ENCODE measurements at places on chromosomes 4 and X.

DNA sequence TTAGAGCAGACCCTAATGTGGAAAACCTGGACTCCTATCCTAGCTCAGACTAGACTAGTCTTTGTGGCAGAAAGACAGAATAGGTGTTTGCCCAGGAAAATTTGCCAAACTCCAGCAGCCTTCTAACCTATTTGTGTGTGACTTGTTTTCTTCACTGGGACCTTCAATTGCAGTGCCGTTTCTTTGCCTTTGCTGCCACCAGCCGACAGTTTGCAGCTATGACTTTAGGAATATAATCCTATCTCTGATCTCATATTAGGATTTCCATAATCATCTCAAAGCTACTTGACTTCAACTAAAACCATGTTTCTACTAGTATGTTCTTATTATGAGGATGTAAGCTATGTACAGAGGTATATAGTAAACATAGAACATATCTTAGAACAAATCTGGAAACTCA is 60.2 kb upstream of the PGAM4 start:
- no peak for DNase-seq

- DNase-seq = no peak
These were observed 35.4 kb upstream of the ENPP6 start for GRCh38 chr4:184253072-184253420.

DNA sequence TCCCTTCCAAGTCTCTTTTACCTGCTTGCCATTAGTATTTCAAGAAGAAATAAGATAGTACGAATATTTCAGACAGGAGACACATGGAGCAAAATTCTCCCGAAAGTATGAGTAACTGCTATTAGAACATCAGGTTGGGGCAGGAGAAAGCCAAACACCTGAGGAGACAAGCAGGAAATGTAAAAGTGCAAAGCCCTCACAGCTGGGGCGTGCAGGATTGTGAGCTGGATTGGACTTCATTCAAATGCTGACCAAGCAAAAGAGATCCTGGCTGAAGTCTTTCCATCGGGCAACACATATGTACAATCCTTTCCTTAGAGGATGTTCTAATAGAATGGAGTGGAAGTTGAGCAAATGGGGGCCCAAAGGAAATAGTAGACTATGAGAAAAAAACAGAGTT is 76.8 kb downstream of the DTHD1 start:
- DNase-seq = no peak

GRCh38 chr4:150173982-150174398 is 95.7 kb downstream of the DCLK2 start:
- no peak for DNase-seq

- no peak for DNase-seq
These were observed 52.0 kb downstream of the DTHD1 start for GRCh38 chr4:36333303-36333877.

DNA sequence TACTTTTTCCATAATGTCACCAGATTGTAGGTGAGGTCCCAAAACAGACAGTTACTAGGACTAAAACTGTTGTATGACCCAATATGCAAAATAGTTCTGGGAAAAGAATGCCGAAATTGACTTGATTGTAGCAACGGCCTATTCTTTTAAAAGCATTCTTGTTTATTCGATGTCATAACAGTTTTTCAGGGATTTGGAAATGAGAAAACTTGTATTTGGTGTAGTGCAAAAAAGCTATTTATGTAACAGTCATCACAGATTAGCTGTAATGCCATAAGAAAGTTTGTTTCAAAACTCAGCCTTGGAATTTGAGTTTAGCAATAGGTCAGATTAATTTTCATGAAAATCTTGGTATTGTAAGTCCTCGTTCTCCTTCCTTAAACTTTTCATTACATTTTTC is 69.2 kb upstream of the DIAPH2 start:
- no peak for DNase-seq

DNA sequence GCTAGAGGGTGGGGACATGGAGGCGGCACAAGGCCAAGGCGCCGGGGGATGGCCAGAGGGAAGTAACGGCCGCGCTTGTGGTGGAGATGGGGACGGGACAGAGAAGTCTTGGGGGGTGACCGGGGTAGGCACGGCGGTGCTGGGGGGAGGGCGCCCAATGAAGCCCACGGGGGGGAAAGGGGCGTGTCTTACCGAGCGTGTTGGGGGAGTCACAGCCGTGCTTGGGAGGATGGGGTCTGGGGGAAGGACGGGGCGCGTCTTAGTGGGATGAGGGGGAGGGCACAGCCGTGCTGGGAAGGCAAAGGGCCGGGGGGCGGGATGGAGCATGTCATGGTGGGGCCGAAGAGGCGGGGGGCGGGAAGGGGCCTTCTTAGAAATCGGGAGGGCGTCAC is 952 bp downstream of the ARSD start:
- DNase-seq = peak; percentile 18

DNA sequence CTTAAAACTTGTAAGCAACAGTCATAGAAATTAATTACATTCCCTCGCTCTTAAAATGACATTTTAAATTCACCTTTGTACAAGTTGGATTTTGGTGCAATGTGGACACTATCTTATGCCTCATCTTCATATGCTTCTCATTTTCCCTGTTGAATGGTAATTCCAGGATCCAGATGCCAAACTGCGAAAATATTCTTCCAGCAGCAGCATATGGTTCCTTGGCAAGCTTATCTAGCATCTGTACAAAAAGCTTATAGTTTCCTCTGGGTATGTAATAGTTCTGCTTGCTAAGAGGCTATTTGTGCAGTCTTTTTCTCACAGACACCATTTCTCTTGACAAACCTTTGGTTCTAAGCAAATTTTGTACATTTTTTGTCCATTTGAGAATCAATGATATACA is 2079.7 kb upstream of the AGA start:
- DNase-seq = no peak

DNA sequence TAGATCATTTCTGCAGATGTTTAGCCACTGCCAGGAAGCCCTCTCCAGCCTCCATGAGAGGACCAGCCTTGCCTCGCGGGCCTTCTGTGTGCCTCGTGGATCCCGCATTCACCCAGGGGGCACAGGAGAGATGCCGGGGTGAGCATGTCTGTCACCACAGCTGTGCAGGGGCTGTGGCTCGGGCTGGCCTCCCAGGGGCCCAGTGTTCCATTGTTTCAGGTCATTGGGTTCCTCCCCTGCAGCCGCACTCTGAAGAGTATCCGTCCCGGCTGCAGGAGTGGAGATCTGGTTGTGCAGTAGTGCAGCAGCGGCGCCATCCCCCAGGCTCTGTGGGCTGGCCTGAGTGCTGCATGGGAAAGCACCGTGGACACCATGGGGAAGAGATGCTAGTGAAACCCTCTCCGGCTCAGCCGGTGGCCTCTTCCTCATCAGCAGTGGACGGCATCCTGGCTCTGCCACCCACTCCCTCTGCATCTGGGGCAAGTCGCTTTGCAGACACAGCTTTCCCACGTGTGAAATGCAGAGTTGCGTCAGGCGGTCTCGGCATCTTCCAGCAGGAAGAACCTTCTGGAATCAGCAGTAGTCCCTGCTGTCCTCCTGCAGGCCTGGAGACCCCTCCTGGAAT is 29.1 kb downstream of the TBC1D14 start:
- DNase-seq = no peak

DNA sequence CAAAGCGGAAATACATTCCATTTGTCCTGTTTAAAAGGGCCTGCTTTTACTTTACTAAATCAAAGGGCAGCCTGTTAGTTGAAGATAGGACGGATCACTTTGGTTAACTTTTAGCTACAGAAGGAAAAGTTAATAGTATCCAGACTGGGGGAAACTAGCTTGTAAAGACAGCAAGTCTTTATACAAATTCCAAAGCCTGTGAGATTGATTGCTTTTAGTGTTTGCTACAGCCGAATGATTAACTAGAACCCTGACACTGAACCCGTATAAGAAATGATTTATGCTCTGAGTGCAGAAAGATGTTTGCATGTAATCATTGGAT is 93.4 kb downstream of the FRAS1 start:
- no peak for DNase-seq

DNA sequence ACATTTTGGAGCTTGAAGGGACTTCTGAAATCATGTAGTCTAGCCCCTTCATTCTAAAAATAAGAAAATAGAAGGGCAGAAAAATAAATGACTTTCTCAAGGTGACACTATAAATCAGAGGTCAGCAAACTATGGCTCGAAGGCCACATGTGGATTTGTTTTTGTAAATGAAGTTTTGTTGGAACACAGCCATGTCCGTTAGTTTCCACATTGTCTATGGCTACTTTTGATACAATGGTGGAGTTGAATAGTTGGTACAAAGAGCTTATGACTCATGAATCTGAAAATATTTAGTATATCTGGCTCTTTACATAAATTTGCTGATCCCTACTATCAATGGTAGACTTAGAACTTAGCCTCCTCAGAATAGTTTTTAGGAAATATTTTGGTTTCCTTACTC is 302.4 kb upstream of the PRPS2 start:
- no peak for DNase-seq

GRCh38 chr4:184282251-184282713 is 64.6 kb upstream of the ENPP6 start:
- no peak for DNase-seq

DNA sequence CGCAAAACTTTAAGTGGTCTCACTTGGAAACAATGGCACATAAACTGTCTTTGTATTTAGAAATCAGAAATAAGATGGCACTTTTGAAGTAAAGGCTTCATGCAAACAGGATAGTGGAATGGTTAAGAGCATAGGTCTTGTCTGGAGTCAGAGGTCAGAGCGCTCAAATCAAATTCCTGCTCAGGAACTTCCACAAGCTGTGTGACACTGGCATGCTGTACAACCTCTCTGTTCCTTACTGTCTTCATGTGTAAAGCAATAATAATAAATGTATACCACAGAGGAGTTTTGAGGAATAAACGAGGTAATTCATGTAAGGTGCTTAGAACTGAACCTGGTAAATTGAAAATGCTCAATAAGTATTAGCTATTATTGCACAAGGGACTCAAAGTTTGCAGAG is 43.4 kb upstream of the ACSL4 start:
- no peak for DNase-seq

DNA sequence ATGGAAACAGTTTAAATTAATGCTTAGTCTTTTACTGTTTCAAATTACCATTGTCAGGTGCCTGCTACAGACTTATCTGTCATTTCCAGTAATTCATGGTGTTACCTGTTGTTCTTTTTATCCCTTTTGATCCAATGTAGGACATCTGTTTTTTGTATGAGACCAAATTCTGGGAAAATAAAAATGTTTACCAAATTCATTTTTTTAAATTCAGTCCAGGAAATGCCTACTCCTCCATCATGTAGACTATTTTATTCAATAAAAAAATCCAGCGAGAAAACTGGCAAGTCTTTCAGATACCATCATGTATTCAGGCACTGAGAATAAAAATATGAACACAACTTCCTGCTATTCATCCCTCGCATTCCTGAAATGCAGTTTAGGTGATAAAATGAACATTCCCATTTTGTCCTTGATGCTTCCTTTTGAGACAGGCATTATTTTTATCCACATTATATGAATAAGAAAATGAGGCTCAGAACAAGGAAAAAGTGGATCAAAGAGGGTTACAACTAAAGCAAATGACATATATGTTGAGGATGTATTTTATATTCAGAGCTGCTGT is 584.2 kb downstream of the SPRY1 start:
- no peak for DNase-seq

DNA sequence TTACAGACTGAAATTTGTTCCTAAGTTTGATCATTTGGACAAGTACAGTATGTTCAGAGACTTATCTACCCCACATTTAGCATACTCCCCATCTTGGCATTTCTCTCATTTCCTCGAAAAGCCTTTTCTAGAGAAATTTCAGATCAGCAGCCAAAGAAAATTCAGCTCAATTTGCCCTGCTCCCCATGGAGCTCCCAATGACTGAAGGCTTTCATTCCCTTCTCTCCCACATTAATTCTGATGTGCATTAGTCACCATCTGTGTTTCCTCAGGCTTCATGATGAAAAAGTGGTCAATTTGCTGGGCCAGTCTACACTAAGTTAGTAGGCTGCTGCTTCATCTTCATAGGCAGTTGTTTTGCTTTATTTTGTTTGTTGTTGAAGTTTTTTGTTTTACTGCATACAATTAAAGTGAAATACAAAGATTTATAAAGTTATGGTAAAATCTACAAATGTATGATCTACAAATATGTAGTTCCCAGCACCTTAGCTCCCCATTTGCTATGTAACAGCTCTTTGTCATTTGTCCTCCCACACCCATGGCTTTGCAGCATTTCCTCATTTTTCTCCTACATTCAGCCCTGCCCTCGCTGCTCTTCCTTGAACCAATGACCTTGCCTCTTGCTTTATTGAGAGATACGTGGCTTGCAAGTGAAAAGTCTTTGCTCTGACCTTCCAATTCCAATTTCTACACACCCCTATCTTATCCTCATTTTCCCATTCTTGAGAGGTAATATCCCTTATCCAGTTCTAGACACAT is 193.9 kb downstream of the ANAPC10 start:
- no peak for DNase-seq

DNA sequence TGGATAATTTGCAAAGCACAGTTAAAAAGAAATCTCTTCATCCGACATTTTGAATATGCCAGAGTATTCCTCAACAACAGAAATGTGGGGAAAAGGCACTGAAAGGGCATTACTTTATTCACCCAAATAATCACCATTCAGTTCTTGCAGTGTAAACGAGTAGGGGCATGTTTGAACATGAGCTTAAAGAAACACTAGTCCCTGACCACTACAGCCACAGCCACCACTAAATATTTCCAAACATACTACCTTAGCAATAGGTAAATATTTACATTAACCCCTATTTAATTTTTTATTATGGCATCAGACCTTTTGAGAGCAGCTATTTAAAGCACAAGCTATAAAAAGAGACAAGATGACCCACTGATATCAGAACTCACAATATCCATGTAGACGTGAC is 27.6 kb downstream of the MCF2 start:
- no peak for DNase-seq

- no peak for DNase-seq
These were observed 386.6 kb upstream of the FGF16 start for GRCh38 chrX:77060572-77060971.

DNA sequence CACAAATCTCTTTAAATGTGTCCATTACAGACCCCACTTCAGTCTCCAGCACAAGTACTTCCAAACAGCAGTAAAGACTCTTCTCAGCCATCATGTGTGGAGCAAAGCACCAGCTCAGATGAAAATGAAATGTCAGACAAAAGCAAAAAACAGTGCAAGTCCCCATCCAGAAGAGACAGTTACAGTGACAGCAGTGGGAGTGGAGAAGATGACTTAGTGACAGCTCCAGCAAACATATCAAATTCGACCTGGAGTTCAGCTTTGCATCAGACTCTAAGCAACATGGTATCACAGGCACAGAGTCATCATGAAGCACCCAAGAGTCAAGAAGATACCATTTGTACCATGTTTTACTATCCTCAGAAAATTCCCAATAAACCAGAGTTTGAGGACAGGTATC is 78.0 kb downstream of the SLC10A6 start:
- DNase-seq = no peak

- no peak for DNase-seq
These were observed 1.1 kb upstream of the CCNQ start for GRCh38 chrX:153600032-153600373.

GRCh38 chr4:3335385-3335784 is 42.6 kb downstream of the RGS12 start:
- no peak for DNase-seq

- no peak for DNase-seq
These were observed 22.8 kb upstream of the FGF2 start for GRCh38 chr4:122803788-122804208.

GRCh38 chrX:78104447-78105176 is 564 bp downstream of the PGK1 start:
- no peak for DNase-seq

- DNase-seq = no peak
These were observed 232.2 kb downstream of the IDS start for GRCh38 chrX:149272690-149273463.

All from kidney epithelial cell (primary cell).